ENCODE measurements at places on chromosomes 2 and 18.

- DNase-seq: no peak
Measured at GRCh38 chr18:58633874-58634273, 5.0 kb upstream of the ALPK2 start.

GRCh38 chr2:98453083-98453482 lies 8.4 kb downstream of the INPP4A start:
- DNase-seq: no peak

DNA sequence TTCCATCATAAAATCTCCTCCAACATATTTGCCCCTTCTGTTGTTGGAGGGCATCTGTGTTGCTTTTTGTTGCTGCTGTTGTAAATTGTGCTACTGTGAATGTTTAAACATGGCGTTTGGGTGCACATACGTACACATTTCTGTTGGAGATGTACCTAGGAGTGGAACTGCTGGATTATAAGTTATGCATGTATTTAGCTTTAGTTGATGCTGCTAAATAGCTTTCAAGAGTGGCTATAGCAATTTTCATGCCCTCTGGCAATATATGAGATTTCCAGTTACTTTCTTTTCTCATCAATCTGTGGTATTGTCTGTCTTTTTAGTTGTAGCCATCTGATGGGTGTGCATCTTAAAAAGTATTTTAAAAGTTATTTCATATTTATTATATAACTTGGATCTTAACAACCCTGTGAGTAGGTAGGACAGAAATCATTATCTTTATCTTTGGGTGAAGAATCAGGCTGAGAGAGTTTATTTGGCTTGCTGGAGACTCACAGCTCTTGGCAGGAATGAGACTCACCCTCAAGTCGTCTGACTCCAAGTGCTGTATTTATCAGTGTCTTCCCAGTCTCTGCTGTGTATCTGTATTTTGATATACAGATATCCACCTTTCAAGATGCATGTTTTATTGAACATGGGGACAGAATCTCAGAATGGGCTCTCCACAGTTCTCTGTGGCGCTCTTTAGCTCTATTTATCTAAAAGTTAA lies 16.9 kb downstream of the ZNF236 start:
- no peak for DNase-seq

GRCh38 chr2:30349691-30350090 lies 97.4 kb upstream of the LCLAT1 start:
- DNase-seq: no peak

DNA sequence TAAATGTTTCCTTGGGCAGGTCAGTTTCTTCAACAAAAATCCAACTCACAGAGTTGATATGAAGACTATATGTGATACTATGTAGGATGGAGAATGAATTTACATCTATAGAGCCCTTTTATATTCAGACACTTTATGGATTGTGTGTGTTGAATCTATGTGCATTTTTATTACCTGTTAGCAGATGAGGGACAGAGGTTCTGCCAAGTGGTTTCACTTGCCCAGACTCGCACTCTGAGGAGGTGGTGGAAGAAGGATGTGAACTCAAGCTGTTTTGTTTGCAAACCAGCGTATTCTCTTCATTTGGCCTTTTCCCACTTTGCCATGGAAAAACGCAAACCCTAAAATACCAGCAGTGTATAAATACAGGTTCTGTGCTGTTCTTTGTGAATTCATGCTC lies 237.6 kb downstream of the TDRD15 start:
- DNase-seq: no peak

DNA sequence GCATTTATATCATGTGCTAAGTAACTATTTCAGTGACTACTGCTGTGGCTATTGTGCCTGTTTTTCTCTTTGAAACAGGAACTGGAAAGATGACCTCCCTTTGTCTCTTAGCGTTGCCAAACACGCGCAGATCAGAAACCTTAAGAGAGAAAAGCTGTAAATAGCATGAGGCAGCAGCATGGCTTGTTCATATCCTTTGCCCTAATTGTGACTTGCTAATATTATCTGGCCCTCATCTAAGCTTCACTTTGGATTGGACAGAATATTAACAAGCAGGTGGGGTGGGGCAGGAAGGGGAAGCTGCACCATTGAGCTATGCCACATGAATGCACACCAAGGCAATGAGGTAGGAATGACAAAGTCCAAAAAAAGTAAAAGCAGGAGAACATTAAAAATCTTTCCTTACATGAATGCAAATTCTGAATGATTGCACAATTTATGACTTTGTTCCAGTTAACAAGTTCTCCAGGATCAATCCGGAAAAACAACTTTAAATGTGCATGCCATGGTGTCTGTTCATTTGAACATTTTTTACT lies 128.4 kb downstream of the IRS1 start:
- DNase-seq: no peak

GRCh38 chr18:29588446-29589100 lies 1411.6 kb upstream of the CDH2 start:
- DNase-seq: no peak

GRCh38 chr18:21489919-21490495 lies 110.5 kb downstream of the ESCO1 start:
- DNase-seq: no peak
